ENCODE measurements at places on chromosomes 11 and 22.

GRCh38 chr11:6571434-6572008 is 31.9 kb downstream of the RRP8 start:
- DNase-seq, result no peak

- DNase-seq, result no peak
Measured at GRCh38 chr11:30488304-30488998, 97.7 kb downstream of the MPPED2 start.

DNA sequence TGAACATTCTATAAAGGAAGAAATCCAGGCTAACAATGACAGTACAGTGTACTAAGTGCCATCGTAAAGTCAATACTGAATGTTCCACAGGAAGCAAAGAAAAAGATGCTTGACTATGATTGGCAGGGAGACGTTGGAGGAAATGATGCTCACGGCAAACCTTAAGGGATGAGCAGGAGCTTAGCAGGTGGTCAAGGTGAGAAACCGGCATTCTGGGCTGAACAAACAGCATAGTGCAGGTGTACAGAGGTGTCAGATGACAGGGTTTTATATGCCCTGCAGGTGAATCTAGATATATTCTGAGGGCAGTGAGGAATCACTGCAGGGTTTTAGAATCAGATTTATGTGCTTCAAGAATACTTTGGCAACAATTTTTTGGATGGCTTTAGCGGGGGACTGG is 85.3 kb upstream of the HEPHL1 start:
- DNase-seq, result no peak

DNA sequence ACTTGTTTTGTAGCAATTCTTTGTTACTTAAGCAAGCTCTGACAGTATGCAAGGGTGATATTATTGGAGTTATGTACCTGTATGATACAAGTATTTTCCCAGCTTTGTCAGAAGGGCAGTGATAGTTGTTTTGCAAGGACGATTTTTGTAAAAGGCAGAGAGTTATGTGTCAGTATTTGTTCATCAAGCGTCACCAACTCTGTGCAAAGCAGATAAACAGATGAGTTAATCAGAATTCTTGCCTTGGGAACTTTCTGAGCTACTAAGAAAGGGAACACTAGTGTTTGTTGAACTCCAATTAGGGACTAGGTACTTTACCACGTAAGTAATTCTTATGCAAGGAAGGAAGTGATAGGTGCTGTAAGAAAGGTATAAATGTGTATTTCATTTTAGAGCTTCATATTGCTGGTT is 1.4 kb downstream of the USP47 start:
- DNase-seq, result peak; percentile 69

GRCh38 chr11:119192111-119192510 is 6.8 kb downstream of the NHERF4 start:
- no peak for DNase-seq

GRCh38 chr11:60455531-60456042 is at the start of gene MS4A1:
Gene MS4A1, plus strand, starts transcription at chr11:60455847. Its CDS starts 6,528 bp downstream, at chr11:60462375.
- DNase-seq, result no peak

DNA sequence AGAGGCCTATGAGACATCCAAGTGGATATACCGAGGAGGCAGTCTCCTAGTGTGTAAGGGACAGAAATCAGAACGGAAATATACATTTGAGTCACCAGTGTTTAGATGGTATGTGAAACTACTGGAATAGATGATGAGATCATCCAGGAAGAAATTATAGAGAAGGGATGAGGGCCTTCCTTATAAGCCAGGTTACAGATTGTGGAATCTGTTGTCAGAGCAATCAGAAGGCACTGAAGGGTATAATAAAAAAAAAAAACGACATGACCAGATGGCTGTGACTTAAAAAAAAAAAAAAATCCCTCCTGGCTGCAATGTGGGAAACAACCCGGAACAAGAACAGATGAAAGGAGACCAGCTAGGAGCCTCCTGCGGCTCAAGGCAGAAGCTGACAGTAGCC is 2.7 kb downstream of the MAJIN start:
- peak; percentile 13 for DNase-seq

GRCh38 chr11:14306481-14306880 is 52.5 kb downstream of the RRAS2 start:
- DNase-seq, result no peak

GRCh38 chr11:282630-283360 is 4.6 kb downstream of the NLRP6 start:
- DNase-seq, result no peak

GRCh38 chr11:65719871-65720210 is 757 bp downstream of the RNASEH2C start:
- DNase-seq, result no peak

DNA sequence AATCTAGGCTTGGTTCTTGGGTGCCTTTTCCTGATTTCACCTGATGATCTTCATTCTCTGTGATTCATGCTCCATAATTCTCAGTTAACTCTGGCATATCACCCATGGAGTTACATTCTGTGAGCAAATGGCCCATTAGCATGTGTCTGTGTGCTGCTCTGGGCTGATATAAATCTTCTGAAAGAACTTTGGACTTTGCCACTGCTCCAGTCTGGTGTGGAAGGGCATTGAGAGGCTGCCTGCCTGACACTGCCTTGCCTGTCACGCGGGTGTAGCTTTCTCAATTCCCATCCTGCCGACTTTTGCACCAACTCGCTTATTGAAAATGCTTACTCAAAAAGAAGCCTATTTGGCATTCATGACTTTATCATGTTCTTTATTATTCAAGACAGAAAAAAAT is 42.2 kb downstream of the FAT3 start:
- no peak for DNase-seq

- no peak for DNase-seq
Measured at GRCh38 chr11:15672825-15673224, 558.1 kb downstream of the INSC start.

DNA sequence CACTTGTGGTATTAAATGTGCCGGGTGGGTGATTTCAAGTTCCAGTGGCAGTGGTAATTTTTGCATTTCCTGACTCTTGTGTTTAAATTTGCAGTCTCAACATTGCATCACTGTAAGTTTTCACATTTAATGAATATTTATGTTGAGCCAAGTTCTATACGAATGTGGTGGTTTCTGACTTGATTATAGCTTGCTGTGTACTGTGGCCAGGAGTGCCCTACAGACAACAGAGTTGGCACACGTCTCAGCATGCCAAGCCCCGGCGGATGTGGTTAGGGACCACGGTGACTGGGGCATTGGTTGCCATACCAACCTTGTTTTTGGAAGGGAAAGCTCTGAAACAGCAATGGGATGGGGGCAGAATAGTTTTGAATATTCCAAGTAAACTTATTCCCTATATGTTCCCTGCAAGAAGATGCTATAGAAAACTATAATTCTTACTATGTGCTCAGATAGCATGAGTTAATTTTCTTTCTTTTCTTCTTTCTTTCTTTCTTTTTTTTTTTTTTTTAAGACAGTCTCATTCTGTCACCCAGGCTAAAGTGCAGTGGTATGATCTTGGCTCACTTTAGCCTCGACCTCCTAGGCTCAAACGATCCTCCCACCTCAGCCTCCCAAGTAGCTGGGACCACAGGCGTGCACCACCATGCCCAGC is 16.0 kb downstream of the ZNRF3 start:
- no peak for DNase-seq

DNA sequence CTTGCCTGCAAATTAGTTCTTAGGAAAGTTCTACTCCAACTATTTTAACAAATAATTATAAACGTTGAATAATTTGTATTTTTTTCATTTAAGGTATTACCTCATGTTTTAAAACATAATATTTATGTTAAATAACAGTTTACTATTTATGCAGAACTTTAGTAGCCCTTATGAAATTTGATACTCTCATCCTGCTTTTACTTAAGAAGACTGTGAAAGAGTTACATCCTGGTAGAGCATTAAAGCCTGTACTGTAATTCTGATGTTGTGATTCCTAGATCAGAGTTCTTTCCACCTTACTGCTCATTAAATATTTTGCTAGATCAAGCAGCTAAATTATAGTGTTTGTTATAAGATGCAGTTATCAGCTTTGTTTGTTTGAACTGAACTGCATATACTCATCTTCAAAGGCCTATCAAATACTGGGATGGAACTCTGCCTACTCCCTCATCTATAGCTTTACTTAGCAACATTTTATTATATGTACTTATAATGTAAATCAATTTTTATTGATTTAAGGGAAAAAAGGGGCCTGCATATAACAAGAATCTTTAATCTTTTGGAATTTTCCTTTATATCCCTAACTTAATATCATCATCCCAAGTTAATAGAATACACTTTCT is 304.2 kb downstream of the DYNC2H1 start:
- no peak for DNase-seq

GRCh38 chr11:60589611-60590010 is 74.4 kb downstream of the MS4A13 start:
- no peak for DNase-seq

- no peak for DNase-seq
Measured at GRCh38 chr22:46686221-46687047, 51.6 kb downstream of the CERK start.

GRCh38 chr11:93444617-93445073 is 98.5 kb downstream of the SMCO4 start:
- DNase-seq, result peak; percentile 94

GRCh38 chr22:19679522-19680101 is 34.7 kb upstream of the SEPTIN5 start:
- DNase-seq, result no peak

GRCh38 chr11:111954154-111954553 is 17.0 kb downstream of the DIXDC1 start:
- DNase-seq, result no peak

- DNase-seq, result no peak
Measured at GRCh38 chr11:59204746-59205145, 8.0 kb downstream of the MPEG1 start.

GRCh38 chr11:95585752-95586077 is 203.9 kb downstream of the FAM76B start:
- DNase-seq, result no peak

DNA sequence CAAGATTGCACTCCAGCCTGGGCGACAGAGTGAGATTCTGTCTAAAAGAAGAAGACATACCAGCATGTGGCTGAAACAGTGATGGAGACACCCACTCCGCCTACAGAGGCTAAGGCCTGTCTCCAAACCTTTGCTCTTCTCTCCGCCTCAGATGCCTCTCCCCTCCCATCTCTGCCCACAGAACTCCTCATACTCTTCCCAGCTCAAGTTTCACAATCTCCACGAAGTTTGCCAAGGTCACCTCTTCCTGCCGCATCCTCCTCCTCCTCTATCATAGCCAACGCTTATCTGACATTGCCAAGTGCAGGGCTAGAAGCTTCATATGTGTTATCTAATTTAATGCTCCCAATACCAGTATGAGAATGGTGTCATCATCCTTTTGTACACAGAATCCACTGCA is 25.9 kb upstream of the FBLN1 start:
- no peak for DNase-seq

- DNase-seq, result peak; percentile 12
Measured at GRCh38 chr22:36366291-36366708, 21.5 kb downstream of the MYH9 start.

DNA sequence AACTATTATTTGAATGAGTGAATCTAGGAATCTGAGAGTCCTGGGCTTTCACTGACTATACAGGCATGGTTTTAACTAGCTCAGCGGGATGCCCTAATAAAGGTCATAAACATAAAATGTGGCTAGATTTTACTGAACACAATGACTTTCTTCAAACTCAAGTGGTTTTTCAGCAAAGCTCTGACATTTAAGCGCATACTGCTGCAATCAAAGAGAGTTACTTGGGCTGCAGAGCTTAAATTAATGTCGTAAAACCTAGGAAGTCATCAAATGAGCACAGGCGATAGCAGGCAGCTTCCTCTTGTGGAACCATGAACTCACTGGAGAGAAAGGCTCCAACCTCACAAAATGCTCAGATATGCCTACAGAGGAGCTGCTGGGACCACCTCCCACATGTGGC is 6.7 kb downstream of the CSNK2A3 start:
- DNase-seq, result no peak

DNA sequence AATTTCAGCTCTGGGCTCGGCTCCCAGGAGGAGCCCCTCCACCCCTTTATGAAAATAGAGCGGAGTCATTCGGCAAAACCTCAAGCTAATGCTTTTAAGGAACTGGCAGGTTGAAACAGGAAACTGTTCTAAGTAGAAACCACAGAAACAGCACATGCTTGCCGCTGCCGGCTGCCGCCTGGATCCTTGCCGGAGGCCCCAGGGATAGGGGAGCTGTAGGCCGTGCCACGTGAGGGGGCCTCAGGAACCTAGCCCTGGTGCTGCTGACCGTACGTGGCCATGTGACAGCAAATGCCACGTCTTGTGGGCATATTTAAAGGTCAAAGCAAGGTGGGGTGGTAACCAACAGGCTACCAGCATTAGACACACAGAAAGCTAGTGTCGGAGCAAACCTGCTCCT is 77.9 kb upstream of the TIMP3 start:
- DNase-seq, result no peak

DNA sequence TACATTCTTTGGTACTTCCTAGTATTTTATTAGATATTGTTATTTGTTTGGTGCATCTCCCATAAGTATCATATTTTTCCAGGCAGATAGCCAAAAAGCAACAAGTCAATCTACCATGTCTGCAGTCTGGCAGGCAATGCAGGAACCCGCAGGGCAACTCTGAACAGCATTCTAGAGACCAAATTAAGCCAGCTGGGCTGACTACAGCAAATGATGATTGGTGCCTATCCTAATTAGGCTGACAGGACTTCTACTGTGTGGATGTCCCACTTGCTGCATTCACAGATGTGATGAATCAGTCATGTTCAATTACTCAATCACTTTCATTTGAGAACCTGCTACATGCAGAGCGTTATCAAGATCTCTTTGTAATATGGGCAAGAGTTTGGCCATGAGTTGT is 40.3 kb upstream of the AMOTL1 start:
- DNase-seq, result no peak

GRCh38 chr11:23729088-23729487 is 767.8 kb upstream of the LUZP2 start:
- no peak for DNase-seq

- peak; percentile 31 for DNase-seq
Measured at GRCh38 chr11:76574406-76574805, 96.1 kb downstream of the LRRC32 start.

DNA sequence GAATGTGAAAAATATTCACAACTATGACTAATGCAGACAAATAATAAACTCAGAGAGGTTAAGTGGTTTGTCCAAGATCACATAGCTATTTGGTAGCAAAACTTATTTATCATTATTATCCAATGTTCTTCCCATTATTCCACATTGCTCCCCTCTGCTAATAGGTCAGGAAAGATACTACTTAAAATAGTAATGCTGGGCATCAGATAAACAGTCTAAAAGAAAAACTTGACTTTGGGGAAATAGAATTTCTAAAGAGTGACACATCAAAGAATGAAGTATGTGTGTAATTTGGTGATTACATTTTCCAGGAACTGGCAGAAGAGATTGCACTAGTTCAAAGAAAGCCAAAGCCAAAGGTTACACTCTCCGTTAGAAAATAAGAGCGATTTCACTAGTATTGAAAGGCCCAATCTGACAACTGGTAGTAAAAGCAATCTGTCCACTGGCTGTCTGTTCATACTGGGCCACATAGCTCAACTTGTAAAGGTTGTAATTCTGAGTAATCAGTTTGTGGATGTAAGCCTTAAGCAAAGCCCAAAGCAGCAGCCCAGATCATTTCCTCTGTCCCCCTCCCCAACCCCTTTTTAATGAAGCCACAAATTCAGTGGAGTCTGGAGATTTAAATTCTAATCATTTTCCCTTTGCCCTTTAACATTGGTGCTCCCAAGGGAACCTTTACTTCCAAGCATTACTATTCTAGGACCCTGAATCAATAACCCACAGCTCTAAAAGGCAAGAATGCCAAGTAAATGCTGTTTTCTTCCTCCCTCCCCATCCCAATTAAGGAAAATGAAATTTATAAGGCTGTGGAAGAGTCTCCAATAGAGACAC is 283.5 kb downstream of the TTC28 start:
- peak; percentile 7 for DNase-seq

- no peak for DNase-seq
Measured at GRCh38 chr11:84923489-84923888, 703.7 kb downstream of the DLG2 start.

GRCh38 chr11:116558504-116559211 is 214.1 kb downstream of the BUD13 start:
- no peak for DNase-seq

Data from kidney glomerular epithelial cell (primary cell).